ENCODE measurements at places on chromosomes 7 and 10. TPM values are rescaled to one million over a fixed set of nuclear protein-coding genes. Genes with fewer than 3 reads are reported as not detected.

DNA sequence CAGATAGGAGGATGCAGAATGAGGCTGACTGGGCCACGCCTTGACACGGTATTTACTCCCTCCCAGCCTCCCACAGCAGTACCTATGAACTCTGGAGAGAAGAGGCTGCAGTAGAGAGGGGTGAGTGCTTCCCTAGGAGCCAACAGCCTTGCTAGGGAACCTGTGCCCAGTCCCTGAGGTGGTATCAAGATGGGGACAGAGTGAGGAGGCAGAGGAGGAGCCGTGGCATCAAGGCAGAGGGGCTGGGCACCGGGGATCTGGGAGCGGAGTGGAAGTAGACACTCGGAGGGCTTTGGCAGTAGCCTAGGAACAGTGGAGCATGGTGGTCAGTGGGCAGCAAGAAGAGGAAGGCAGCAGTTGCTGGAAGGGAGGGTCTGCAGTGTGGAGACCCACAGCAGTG lies 68.7 kb upstream of the CHST15 start:
- DNase-seq: no peak

DNA sequence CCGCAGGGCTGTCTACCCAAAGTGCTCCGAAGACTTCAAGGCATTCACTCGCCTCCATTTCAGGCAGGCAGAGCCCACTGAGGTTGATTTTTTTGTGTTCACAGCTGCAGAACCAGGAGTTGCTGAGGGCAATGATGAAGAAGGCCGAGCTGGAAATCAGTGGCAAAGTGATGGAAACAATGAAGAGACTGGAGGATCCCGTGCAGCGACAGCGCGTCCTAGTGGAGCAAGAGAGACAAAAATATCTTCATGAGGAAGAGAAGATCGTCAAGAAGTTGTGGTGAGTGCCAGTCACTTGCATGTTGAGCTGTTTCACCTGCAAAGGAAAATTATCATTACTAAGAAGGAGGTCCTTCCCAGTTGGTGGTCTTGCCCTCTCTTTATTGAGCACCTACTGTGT lies 210.5 kb downstream of the ARHGAP21 start:
- DNase-seq: peak; percentile 27

DNA sequence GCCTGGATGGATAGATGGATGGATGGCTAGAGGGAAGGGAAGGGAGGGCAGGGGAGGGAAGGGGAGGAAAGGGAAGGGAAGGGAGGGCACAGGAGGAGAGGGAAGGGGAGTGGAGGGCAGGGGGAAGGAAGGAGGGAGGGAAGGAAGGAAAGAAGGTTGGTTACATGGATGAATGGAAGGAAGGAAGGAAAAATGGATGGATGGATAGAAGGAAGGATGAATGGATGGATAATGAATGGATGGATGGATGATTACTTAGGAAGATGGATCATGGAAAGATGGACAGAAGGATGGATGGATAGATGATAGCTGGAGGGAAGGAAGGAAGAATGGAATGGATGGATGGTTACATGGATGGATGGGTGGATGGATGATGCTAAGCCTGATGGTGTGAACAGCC lies 451.7 kb upstream of the FOXK1 start:
- DNase-seq: no peak

GRCh38 chr10:3887885-3888476 lies 103.0 kb upstream of the KLF6 start:
- DNase-seq: peak; percentile 95

DNA sequence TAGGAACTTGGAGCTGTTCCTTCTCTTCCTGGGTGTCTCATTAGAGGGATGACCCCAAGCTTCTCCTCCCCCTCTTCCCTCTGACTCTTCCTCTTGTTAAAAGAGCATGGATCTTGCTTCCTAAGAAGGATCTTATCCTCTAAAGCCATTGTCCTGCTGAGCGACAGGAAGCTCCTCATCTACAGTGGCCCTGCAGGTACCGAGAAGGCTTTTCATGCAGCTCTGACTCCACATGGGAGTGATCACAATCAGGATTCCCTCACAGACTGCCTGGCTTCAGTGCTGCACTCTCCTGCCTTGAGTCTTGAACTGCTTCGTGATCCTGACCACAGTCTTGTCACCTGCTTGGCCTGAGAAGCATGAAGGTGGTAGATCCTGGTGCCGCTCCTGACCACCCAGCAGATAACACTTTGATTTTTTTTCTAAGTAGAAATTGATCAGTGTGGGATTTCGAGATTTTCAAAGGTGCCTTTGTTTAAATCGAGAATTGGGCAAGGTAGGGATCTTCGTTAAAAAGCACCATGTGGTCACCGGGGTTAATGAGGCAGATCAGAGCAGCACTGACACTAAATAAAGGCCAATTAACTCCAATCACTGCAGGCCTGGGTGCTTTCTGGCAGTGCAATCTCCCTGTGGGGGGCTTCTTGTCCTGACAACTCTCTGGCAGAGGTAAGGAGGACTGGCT lies 376.4 kb downstream of the NRG3 start:
- no peak for DNase-seq

DNA sequence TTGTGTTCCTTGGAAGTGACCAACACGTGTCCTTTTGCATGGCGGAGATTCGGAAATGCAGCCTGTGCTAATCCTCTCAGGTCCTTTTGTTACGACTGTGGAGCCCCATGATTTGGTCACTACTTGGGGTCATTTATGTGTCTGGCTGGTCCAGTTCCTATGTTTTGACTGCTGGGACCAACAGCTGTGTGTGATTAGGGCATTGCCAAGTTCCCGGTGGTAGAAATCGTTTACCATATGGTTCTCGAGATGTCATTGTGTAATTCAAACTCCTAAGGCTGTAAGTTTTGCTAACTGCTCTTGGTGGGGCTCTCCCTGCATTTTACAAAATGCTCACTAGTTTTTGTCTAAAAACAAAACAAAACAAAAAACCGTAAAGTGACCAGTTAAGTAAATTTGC lies 62.0 kb downstream of the CCNY start:
- no peak for DNase-seq

DNA sequence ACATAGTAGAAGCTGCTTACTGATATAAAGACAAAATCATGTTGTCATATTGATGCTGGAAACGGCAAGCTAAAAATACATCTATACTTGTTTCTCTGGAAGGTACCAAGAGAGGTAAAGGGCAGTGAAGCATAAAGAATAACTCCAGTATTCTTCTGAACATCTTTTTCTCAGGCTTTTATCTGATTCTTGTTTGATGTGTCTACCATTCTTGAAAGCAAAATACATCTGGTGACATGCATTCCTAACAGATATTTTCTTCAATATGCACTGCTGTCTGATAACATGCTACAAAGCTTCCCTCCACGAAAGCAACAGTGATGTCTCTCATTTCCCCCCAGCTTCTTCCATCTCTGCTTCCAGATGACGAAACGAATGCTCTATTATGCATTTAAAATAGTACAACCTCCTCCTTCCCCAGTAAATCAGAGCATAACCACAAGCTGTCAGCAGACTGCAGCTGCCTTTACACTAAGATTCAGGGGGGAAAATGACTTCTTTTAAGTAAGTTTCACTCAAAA lies 100.8 kb downstream of the ARHGAP21 start:
- peak; percentile 71 for DNase-seq

DNA sequence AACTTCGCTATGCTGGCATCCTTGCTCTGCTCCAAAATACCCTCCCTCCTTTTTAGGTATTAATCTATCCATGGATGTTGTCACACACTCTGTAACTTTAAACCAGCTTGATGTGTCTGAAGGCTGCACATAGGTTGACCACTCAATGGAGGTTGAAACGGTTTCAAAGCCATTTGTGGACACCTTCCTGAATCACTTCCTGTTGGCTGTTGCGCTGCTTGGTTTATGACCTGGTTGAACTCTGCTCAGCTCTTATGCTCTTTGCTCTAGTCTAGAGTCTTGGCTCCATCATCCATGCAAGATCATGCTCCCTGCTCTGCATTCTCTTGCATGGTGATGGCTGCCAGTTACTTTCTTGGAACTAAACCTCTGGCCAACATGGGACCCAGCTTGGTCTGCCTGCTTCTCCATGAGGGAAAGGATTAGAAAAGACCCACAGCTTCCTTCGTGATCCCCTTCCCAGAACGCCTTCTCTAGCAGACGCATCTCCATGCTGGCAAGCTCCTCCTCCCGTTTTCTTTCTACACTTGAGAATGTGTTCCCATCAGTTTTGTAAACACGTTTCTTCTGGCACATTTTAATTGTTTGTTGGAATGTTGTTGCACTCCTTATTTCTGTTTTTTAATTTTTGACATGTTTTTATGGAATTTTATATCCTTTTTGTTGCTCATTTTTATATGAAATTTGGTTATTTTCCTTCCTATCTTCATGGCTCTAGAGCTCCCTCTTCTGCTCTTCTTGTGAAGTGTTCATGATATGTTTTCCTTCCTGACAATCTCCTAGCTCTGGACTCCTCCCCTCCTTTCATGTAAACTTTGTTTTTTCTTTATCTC lies 149.8 kb downstream of the XPNPEP1 start:
- peak; percentile 12 for DNase-seq

- DNase-seq: no peak
Observed at GRCh38 chr7:132815696-132816311, 239.5 kb upstream of the PLXNA4 start.

- no peak for DNase-seq
Observed at GRCh38 chr7:117937753-117938483, 64.7 kb upstream of the CTTNBP2 start.

GRCh38 chr10:80104066-80104926 lies 25.8 kb downstream of the TMEM254 start:
- DNase-seq: peak; percentile 94

- DNase-seq: no peak
Observed at GRCh38 chr10:113917636-113918035, 63.2 kb downstream of the NHLRC2 start.

DNA sequence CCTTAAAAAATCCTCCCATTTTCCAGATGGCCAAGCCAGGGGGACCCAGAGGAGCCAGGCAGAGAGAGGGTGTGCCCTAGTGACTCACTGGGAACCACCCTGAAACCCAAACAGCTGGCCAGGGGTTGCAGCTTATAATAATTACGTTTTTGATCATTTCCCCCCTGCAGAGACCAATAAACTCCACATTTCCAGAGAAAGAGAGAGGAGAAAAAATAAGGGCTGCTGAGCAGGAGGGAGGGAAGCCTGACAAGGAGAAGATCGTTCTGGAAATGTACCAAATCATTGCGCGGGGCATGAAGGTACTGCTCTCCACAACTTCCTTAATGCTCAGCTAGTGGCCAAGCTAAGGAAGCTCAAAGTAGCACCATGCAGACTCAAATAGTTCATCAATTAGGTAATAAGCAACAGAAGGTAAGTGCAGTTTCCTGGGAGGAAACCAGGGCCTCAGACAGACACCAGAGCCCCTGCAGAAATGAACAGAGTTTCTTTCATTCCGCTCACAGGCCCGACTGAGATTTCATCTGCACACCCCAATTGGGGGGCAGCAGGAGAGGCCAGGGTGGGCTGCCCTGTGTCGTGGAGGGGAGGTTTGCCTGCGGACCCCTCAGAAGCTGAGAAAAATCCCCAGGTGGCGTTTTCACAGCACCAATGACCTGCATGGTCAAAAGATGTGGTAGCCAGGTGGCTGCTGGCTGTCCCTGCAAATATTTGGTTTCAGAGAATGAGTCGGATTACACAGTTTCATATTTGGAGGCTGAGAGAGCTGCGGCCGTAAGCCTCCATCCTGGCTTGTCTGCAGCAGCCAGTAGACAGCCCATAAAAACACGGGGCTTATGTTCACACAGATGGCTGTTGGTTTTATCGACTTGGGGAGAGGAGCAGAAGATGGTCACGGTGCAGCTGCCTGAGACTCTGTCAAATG lies 153.2 kb upstream of the LYZL2 start:
- peak; percentile 71 for DNase-seq

The SUMF2 gene
- 118 TPM for polyA plus RNA-seq

The PHYH gene
- 28.6 TPM for polyA plus RNA-seq

The CALML3 gene
- not detected for polyA plus RNA-seq

The OAT gene
- 195 TPM for polyA plus RNA-seq

The OR2A5 gene
- not detected for polyA plus RNA-seq

The GIMAP2 gene
- 0.54 TPM for polyA plus RNA-seq

The BTBD16 gene
- not detected for polyA plus RNA-seq

All from fibroblast of lung (primary cell).